ENCODE measurements at places on chromosomes 2 and 18.

GRCh38 chr2:172596776-172597175 is 40.9 kb downstream of the PDK1 start:
- DNase-seq = no peak

DNA sequence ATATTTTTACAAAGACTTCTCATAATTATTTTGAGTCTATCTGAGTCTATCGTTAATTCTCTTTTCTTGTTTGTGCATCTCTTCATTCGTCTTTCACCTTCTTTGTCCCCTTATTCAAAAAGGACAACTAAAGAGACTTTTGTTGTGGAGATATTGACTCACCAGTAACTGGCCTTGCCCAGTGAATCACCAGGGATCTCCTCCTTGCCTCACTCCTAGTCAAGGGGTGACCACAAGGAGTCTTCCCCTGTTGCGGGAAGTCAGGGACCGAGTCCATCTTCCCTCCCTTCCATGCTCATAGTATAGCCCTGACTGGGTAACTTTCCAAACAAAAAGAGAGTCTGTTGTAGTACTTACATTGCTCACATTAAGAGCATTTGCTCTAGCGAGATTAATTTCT is 158.9 kb downstream of the NEB start:
- DNase-seq = no peak

GRCh38 chr18:13513021-13513420 is 213.3 kb downstream of the FAM210A start:
- no peak for DNase-seq

- DNase-seq = peak; percentile 31
These were observed 45.8 kb upstream of the ID2 start for GRCh38 chr2:8636041-8636491.

DNA sequence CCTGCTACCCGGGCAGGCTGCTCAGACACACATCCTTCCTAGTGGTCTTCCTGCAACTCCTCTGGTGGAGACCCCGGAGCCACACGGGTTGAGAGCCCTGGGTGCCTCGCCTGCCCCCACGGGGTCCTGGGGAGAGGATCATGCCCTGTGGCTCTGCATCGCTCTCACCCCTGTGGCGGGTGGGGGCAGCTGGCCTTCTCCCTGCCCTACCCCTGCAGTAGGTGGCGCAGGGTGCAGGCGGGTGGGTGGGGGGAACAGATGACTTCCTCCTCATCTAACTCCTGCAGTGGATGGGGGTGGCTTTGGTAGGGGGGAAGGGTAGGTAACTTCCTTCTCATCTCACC is 38.5 kb downstream of the TSHZ1 start:
- no peak for DNase-seq

GRCh38 chr2:37307500-37307899 is 17.1 kb downstream of the PRKD3 start:
- DNase-seq = no peak

DNA sequence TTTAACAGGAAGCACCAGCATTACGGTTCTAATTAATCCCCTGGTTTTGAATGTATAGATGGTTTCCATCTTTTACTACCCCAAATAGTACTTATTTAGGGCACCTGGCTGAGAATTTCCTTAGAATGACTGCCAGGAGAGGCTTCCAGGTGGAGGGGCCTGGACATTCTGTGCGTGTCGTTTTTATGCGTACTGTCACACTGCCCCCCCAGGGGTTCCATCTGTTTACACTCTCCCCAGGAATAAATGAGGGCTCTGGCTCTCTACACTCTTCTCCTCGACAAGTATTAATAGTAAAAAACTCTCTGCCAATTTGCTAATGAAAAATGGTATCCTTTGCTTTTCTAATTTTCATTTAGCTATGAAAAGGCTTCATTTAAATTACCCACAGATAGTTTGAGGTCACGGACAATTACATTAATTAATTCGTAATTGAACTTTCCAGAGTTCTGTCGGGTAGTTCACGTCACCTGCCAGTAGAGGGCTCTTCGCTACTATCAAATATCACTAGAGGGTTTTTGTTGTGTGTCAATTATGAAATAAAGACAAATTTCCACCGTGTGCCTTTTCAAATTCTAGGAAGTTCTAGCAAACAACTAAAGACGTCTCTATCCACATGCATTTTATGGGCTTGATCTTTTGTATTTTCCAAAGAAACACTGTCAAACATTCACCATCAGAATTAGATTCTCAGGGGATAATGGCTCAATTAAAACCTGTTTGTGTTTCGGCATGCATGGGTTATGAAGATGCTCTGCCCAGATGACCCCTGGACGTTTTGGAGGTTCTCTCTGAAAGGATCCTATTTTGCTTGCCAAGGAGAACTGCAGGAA is 88.8 kb upstream of the ASB18 start:
- DNase-seq = peak; percentile 27

- DNase-seq = no peak
These were observed 1284.9 kb upstream of the LRRTM1 start for GRCh38 chr2:81589406-81589805.

- no peak for DNase-seq
These were observed 15.9 kb upstream of the RPL31 start for GRCh38 chr2:100986157-100986556.

DNA sequence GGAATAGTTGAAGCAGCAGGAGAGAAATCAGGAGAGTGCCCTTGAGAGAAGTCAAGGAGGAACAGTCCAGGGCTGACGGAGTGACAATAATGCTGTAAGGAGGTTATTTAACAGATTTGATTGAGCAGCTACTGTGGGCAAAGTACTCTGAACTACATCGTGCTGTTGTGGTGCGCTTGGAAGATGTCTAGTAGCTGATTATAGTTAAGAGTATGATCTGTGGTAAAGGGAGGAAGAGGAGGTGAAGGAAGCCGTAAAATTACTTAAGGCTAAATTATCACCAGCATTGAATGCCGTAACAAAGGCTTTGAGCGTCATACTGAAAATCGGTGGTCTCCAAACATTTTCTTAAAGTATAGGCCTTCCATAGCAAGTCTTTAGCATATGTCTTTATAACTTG is 4.5 kb downstream of the PCBP1 start:
- DNase-seq = no peak

- no peak for DNase-seq
These were observed 45.5 kb downstream of the ARHGEF4 start for GRCh38 chr2:130882111-130882690.

DNA sequence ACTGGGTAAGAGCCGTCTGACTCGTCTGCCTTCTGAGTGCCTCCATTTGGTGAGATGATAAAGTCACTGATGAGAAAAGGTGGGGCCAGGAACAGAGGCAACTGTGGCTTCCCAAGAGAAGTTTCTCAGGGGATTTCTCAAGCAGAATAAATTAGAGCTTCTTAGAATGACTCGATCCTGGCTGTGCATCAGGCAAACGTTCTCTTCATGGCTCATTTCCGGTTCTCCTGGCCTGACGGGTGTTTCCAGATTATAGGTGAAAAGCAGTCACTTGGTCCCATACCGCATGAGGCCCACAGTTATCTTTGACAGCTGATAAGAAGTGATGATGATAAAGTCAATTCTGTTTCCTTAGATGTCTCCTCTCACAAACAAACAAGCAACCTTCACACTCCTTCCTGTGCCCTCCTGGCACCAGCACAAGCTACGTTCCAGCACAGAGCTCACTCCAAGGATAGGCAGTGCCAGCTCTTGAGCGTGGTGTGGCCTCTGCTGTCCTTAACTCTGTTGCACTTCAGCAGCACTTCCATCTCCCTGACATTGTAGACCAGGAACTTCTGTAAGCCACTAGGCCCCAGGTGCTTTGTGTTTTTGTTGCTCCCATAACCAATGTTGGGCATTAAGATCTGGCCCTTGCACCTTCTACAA is 37.8 kb upstream of the KCNF1 start:
- DNase-seq = no peak

- no peak for DNase-seq
These were observed 5.4 kb downstream of the ITSN2 start for GRCh38 chr2:24354957-24355356.

DNA sequence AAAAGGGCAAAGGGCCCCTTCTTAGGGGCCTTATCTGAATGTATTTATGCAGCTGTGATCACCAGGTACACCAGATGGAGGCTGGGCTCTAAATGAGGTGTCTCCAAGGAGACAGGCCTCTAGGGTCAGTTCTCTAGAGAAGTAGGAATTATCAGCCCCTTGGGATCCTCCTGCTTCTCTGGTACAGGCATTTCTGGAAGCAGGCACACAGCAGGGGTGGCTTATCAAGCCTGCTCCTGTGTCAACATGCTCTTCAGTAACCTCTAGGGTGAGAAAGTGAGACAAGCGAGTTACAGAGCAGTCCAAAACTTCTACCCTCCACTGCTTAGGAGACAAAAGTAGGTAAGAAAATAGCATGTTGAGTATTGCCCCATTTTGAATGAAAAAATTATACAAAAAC is 13.8 kb downstream of the TPGS2 start:
- DNase-seq = no peak

DNA sequence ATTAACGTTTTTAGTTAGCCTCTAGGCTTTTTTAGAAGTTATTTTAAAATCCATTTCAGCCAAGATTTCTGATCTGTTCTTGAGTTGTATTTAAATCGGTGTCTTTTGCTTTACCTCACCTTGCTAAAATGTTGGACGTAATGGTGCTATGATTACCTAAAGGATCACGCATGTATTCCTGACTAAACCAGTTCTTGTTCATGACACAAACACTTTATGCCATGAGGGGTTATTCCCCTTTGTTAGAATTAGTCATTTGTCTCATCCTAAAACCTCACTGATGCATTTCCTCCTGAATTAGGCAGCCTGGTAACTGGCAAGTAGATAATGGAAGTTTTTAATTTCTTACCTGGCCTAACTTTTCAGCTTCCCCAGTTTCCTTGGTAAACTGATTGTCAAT is 185.4 kb upstream of the TANK start:
- DNase-seq = no peak

DNA sequence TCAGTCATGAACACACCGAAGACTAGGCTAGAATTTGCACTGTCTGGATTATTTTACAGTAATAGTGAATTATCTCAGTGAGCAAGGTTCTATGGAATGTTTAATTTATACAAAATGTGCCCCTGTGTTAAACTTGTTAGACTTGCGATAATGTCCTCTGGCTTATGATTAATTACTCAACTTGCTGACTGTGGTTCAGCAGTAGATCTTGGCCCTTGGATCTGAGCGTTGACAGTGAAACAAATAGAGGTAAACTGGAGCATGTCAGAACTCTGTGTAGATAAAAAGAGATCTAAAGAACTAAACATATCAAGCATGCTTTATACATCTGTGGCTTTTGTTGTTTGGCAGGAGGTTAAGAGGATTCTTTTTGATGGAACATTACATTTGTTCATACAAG is 407.6 kb downstream of the DSEL start:
- DNase-seq = no peak

GRCh38 chr2:224569654-224570053 is 15.5 kb downstream of the CUL3 start:
- no peak for DNase-seq

DNA sequence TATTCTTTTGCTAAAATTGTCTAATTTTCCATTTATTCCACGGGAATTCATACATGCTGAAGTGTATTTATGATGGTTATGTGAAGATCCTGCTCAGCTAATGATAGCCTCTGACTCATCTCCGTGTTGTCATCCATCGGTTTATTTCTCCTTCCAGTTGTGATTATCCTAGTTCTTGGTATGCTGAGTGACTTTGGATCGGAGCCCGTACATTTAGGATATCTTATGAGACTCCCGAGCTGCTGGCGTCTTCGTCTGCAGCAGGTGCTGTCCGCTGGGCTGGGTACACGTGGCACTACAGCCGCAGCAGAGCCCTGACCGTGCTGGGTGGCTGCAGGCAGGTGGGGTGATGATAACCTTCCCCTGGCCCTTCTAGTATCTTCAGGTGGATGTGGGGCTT is 40.1 kb upstream of the GALR1 start:
- DNase-seq = no peak

- no peak for DNase-seq
These were observed 21.8 kb downstream of the TYW5 start for GRCh38 chr2:199933466-199933865.

DNA sequence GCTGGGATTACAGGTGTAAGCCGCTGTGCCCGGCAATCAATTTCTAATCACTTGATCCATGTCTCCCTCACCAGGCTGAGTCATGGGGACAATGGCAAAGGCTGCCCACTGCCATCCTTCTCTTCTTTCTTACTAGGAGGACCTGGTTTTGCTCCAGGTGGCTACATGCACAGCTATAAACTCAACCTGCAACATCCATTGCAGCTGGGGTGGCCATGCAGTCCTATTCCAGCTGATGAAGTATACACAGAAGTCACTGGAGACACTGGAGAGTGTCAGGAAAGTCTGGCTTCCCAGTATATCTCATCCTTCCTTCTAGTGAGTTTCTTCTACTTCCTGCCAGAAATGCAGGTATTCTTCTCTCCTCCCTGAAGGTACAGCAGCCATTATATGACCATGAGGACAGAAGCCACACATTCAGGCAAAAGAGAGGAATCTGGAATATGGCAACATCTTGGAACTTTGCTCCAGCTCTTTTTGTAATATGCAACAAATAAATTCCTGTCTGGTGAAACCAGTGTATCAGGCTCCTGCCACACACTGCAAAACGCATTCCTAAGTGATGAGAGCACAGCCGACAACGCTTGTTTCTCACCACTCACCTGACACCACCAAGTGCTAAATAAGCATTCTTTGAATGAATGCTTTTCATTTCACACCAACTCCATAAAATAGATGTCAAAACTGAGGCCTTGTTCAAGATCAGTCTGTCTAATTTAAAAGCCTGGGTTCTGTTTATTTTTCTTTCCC is 32.3 kb downstream of the SCTR start:
- DNase-seq = no peak

- DNase-seq = no peak
These were observed 11.5 kb upstream of the CNOT11 start for GRCh38 chr2:101241158-101241557.

GRCh38 chr2:79915455-79915854 is 389.1 kb downstream of the LRRTM1 start:
- no peak for DNase-seq

- DNase-seq = no peak
These were observed 10.6 kb upstream of the NUP35 start for GRCh38 chr2:183113630-183114029.

DNA sequence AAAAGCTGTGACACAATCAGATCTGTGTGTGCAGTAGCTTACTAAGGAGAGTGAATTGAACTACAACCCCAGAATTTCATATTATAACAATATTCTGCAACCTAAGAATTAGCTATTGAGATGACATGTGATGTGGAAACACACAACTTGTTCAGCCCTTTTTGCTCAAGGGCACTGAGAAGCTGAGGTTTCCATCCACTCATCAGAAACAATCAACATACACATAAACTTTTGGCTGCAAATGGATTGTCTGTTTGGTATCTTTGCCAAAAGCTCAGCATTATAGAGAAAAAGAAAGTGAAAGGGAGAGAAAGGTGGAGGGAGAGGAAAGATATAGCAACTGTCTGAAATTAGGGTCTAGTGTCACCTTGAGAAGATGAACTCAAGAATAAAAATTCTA is 117.2 kb upstream of the KLF7 start:
- no peak for DNase-seq

Measured in neuronal stem cell (in vitro differentiated cells).